ENCODE measurements at places on chromosomes 2 and 18. TPM values are rescaled to one million over a fixed set of nuclear protein-coding genes. Genes with fewer than 3 reads are reported as not detected.

ABCB11 gene
- 0.02 TPM for total RNA-seq

PPP1CB gene
- total RNA-seq: 263 TPM

GRCh38 chr2:177129610-177130009 lies 83.0 kb upstream of the HNRNPA3 start:
- DNase-seq: no peak

DNA sequence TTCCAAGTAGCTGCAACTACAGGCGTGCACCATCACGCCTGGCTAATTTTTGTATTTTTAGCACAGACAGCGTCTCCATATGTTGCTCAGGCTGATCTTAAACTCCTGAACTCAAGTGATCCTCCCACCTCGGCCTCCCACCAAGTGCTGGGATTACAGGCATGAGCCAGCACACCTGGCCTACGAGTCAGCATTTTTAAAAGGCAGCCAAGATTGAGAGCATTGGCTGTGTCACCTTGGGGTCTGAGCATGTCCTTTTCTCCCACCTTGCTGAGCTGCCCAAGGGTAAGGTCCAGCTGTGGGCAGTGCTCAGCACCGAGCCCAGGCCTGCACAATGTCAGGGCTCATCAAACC lies 142.8 kb upstream of the LMAN1 start:
- peak; percentile 30 for DNase-seq

- no peak for DNase-seq
Measured at GRCh38 chr2:219281588-219281987, 2.4 kb downstream of the DNAJB2 start.

DNA sequence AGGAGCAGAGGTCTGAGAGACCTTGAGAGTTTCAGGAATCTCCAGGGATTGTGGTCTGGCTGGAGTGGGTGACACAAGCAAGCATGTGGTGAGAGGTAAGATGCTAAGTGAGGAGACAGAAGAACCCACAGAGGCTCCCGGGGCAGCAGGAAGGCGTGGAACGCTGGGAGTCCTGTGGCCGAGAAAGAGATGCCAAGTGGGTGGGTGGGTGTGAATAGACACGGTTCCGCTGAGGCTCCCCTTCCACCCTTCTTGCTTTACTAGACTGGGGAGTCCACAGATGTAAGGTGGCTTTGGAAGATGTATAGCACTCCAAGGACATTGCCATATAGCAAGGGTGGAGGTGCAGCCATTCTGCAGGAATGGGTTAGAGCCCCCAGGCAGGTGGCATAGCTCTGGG lies 4.2 kb downstream of the TEX51 start:
- DNase-seq: no peak

DNA sequence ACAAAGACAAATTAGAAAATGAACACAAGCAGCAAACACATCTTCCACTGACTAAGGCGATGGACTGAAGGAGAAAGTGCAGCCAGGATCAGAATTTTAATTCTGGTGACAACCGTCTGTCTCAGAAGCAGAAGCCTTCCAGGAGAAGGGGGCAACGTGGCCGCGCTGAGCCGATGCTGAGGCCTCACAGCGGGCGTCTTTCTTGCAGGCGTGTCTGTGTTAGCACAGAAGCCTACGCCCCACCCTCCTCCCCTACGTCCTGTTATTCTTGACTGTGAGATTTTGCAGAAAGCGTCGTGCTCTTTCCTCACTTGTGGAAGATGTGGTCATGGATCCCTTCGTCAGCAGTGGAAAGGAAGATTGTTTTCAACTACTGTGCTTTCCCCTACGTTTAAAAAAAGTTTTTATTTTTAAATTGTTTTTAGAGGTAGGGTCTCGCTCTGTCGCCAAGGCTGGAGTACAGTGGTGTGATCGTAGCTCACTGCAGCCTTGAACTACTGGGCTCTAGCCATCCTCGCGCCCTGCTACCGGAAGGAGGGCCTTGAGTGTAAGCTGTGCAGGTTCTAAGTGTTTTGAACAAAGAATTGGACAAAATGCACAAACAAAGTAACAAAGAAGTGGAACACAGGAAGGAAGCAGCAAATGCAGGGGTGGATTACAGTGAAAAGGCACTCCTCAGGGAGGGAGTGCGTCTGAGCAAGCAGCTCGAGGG lies 422.0 kb downstream of the GALR1 start:
- no peak for DNase-seq

- no peak for DNase-seq
Measured at GRCh38 chr2:207151048-207151447, 14.7 kb downstream of the KLF7 start.

DNA sequence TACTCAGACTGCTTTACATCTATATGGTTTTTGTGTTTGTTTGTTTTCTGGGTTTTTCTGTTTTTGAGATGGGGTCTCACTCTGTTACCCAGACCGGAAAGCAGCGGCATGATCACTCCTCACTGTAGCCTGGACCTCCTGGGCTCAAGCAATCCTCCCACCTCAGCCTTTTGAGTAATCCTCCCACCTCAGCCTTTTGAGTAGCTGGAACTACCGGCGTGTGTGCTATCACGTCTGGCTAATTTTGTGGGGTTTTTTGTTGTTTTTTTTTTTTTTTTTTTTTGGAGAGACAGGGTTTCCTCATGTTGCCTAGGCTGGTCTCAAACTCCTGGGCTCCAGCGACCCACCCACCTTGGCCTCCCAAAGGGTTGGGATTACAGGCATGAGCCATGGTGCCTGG lies 9.1 kb downstream of the MAP3K2 start:
- DNase-seq: no peak

All from astrocyte (in vitro differentiated cells and primary cell).